ENCODE measurements at places on chromosomes 11 and 22.
A peak's percentile ranks its signal among the peaks of the same experiment; 100 is the strongest.

- peak; percentile 80 for DNase-seq
Observed at GRCh38 chr11:61728940-61729219, 23.6 kb upstream of the MYRF start.

GRCh38 chr11:14369598-14369997, 10.6 kb upstream of the RRAS2 start:
- DNase-seq = no peak

DNA sequence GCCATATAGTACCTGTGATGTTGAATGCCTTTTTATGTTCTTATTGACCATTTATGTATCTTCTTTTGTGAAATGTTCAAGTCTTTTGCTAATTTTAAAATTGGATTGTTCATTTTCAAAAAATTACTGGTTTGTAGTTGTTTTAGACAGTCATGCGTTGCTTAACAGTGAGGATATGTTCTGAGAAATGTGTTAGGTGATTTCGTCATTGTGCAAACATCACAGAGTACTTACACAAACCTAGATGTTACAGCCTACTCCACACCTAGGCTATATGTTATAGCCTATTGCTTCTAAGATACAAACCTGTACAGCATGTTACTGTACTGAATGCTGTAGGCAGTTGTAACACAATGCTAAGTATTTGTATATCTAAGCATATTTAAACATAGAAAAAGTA, 32.5 kb downstream of the PDE3B start:
- no peak for DNase-seq

GRCh38 chr11:8092587-8093424, 11.8 kb downstream of the TUB start:
- peak; percentile 64 for DNase-seq

DNA sequence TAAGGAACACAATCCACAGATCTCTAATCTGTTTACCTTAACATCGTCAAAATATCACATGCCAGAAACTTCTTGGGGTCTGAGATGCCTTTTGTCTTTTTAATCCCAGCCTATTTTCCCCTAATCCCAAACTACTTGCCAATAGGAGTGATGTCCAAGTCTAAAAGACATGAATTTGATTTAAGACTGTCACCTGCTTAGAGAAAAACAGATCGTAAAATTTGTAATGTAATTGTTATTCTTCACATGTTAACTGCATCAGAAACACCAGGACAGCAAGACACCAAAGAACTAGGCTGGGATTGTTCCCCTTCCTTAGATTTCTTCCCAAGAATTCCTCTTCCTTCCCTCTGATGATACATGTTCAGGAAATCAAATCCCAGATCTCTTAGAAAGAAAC, 198.1 kb upstream of the ARHGAP20 start:
- DNase-seq = no peak

- no peak for DNase-seq
Observed at GRCh38 chr11:103170865-103171264, 61.6 kb downstream of the DYNC2H1 start.

DNA sequence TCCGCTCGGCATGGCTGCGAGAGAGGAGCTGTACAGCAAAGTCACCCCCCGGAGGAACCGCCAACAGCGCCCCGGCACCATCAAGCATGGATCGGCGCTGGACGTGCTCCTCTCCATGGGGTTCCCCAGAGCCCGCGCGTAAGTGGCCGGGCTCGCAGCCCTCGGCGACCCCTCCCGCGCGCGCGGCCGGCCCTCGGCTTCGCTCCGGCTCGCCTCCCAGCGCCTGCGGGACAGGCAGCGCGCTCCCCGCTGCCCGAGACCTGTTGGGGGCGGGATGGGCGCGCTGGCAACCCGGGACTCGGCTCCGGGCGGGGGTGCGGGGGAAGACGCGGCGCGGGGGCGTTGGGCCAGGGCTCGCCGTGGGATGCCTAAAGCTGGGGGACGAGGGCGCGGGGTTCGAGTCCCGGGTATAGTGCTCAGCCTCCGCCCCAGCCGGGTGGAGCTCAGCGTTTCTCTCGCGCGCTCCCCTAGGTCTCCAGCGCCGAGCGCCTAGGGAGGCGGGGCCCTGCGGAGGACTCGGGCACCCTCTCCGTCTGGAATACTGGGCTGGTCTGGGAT, 630 bp downstream of the UBASH3B start:
- peak; percentile 64 for DNase-seq

- DNase-seq = peak; percentile 55
Observed at GRCh38 chr22:39240831-39241793, 3.7 kb downstream of the PDGFB start.

GRCh38 chr11:46356924-46357482, 9.7 kb downstream of the DGKZ start:
- peak; percentile 77 for DNase-seq

GRCh38 chr11:14764579-14765527, 121.2 kb downstream of the PDE3B start:
- DNase-seq = no peak

DNA sequence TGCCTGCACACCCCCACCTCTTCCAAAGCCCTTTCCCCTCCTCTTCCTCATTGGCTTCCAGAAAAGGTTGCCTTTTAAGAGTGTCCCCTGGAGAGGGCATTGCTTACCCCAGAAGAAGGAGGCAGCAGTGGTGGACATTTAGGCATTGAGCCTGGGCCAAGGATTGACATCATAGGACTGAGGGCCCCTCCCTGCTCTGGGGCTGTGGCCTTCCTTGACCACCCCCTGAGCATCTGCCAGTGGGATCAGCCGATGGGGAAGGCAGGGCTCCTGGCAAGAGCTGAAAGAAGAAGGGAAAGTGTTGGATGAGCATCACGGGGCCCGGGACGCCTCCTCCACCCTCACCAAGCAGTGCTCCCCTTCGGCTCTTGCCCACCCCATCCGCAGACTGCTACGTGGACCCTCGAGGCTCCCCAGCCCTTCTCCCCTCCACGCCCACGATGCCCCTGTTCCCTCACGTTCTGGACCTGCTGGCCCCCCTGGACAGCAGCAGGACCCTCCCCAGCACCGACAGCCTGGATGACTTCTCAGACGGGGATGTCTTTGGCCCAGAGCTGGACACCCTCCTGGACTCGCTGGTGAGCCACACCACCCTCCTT, 37.4 kb downstream of the ZC3H7B start:
- DNase-seq = no peak

- no peak for DNase-seq
Observed at GRCh38 chr11:2143799-2144543, 4.8 kb upstream of the IGF2 start.

DNA sequence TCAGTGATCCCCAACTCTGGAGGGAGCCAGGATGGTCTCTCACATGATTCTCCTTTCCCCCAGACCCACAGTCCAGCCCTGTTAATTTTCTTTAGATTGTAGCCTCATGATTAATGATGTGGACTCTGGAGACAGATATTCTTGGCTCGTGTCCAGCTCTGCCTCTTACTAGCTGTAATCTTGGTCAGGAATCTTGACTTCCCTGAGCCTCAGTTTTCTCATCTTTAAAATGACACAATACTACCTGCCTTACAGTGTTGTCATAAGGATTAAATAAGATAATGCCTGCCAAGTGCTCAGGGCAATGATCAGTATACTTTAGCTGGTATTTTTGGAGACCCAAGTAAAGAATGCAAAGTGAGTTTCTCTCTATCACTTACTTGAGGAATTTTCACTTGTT, 60.0 kb downstream of the SPECC1L start:
- DNase-seq = no peak

DNA sequence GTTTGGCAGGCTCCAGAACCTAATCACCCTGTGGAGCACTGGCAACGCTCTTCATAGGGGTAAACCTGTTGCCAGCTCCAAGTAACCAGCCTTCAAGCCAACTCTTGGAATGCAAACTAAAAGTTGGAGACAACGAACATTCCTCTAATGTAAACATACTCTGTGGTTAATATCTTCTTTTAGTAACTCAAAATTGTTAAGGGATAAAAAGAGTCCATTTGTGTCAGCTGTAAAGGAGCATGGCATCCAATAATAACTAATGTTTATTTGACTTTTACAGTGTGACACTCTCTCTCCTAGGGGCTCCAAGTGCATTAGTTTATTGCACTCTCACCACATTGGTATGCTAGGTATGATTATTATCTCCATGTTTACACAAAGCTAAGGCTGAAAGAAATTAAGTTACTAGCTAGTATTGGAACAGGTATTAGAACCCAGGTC, 31.0 kb upstream of the AMOTL1 start:
- peak; percentile 66 for DNase-seq

- DNase-seq = no peak
Observed at GRCh38 chr11:131392528-131393255, 22.3 kb downstream of the NTM start.

GRCh38 chr11:27914080-27914479, 193.9 kb downstream of the KIF18A start:
- no peak for DNase-seq

- peak; percentile 73 for DNase-seq
Observed at GRCh38 chr22:23894710-23895598, 771 bp downstream of the MIF start.

- DNase-seq = no peak
Observed at GRCh38 chr22:38353701-38354100, 36.5 kb upstream of the CSNK1E start.

DNA sequence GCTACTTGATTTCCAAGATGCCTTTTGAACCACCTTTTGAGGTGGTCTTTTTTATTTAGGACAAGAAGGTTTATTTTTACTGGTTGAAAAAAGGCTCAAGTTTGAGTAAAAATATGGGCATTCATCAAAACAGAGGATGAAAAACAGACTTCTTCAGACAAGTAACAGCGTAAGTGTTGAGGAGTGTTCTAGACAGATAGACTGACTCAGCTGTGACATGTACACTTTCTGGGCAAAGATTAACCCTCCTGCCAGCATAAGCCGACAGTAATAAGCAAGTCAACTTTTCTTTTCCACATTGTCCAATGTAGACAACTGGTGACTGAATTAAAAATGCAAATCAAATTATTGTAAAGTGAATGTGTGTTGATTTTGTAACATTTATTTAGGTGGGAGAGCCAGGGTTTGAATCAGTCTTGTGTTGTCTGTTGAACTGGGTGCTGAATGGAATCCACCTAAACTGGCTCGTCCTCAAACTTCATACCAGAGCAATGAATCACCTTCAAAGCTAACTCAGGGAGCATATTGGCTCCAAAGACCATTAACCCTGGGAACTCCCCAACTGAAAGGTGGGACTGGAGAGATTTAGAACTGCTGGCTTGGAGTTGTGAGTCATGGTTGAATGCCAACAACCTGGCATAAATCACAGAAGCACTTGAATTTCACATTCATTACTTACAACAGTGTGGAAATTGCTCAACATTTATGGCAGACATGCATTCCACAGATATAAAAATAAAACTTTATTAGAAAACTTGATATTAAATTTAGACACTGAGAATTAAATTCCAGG, 377.0 kb downstream of the ETS1 start:
- DNase-seq = peak; percentile 94

DNA sequence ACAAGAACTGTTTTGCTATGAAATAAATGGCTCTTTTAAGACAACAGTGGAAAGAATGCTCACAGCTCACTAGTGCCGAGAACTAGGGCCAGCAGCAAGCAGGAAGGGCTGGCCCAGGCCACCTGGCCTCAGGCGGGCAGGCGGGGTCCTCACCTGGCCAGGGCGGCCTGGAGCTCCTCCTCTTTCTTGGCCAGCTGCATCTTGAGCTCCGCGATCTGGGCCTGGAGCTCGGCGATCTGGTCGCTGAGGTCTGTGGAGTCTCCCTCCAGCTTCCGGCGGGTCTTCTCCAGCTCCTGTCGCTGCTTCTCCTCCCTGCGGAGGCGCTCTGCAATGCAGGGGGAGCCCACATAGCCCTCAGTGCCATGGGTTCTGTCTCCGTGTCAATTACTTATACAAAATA, 43.8 kb downstream of the APOL1 start:
- DNase-seq = no peak

DNA sequence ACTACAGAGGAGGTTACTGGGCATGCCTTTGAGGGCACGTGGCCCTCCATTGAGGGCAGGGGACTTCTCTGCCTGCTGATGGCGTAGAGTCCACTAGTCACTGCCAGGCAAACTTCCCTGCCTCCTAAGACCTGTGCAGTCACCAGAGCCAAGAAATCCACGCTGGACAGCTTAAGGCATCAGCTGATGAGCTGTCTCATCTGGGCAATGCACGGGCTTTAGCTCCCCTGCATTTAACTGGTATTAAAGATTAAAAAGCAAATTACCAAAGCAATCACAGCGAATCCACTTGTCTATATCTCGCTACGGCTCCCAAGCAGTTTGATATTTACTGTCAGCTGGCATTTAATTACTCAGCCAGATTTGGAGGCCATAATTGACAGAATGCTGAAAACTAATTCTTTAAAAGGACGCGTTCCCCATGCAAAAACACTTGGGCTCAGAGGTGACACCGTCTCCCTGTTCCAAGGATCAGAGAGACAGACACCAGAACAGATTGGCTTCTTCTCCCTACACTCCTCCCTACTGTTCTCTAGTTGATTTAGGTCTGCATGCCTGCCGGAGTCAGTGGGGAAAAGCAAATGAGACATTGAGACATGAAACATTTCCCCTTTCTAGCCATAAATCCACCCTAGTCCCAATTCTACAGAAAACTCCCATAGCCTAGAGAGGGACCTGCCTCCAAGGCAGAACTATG, 68.5 kb downstream of the SPATA19 start:
- DNase-seq = no peak

Data from RWPE1 (cell line).